ENCODE measurements at places on chromosomes 13 and 19. TPM values are rescaled to one million over a fixed set of nuclear protein-coding genes. Genes with fewer than 3 reads are reported as not detected.
A peak's percentile ranks its signal among the peaks of the same experiment; 100 is the strongest.

The PLIN5 gene
- not detected for total RNA-seq

The PSG2 gene
- not detected for total RNA-seq

The URAD gene
- total RNA-seq, result not detected

- no peak for DNase-seq
- no peak overlapping the region for H3K27ac ChIP-seq
- H3K36me3 ChIP-seq, result no peaks in the 10 kb centered on the region
Measured at GRCh38 chr13:93670866-93671265, 444.3 kb downstream of the GPC6 start.

- H3K27me3 ChIP-seq, result no peaks in the 10 kb centered on the region
- no peak overlapping the region for H3K27ac ChIP-seq
- no peak for DNase-seq
- H3K4me1 ChIP-seq, result peaks cover 2% of the 10 kb centered on the region
- H3K4me3 ChIP-seq, result no peak overlapping the region
- H3K36me3 ChIP-seq, result peaks cover 28% of the 10 kb centered on the region
Measured at GRCh38 chr13:21395953-21396352, 63.1 kb downstream of the ZDHHC20 start.

The APC2 gene
- 1.5 TPM for total RNA-seq

DNA sequence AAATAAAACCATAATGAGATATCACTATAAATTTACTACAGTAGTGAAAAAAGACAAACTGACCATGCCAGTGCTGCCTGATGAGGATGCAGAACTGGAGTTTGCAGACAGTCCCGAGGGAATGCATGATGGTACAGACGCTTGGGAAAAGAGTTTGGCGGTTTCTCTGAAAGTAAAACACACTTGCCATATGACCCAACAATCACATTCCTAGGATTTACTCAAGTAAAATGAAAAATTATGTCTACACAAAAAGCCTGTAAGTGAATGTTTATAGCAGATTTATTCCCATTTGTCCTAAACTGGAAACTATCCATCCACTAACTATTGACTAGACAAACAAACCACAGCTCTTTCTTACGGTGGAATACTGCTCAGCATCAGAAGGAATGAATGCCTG is 271.0 kb downstream of the DNAJC15 start:
- peaks cover 23% of the 10 kb centered on the region for H3K4me1 ChIP-seq
- peaks cover 6% of the 10 kb centered on the region for H3K36me3 ChIP-seq
- DNase-seq, result no peak
- no peak overlapping the region for H3K27ac ChIP-seq

The KLK12 gene
- not detected for total RNA-seq

GRCh38 chr13:30712536-30713532 is 22.5 kb upstream of the ALOX5AP start:
- H3K36me3 ChIP-seq, result no peaks in the 10 kb centered on the region
- H3K4me3 ChIP-seq, result no peak overlapping the region
- H3K27ac ChIP-seq, result no peak overlapping the region
- no peaks in the 10 kb centered on the region for H3K27me3 ChIP-seq
- DNase-seq, result no peak

The ATP12A gene
- not detected for total RNA-seq

DNA sequence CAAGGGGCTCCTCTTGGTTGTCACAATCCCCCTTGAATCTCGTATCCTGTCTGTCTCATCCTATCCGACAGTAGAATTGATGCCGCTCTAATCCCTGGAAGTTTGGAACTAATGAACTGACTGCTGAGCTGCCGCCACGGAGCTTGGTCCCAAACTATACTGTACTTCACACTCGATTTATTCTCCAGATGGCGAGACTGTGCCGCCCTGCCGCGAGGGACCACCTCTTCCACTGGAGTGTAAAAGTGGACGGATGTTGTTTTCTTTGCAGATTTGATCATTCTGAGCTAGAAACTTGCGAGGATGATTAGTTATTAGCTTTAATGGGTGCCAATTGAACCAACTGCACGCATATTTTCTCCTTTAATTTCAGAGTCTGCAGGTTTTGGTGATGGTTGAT is 117.2 kb downstream of the ZIC5 start:
- no peak for DNase-seq
- H3K27ac ChIP-seq, result no peak overlapping the region
- peaks cover 28% of the 10 kb centered on the region for H3K27me3 ChIP-seq
- no peaks in the 10 kb centered on the region for H3K36me3 ChIP-seq
- H3K4me3 ChIP-seq, result no peak overlapping the region

The LRG1 gene
- total RNA-seq, result not detected

GRCh38 chr19:7830823-7831222 is 805 bp downstream of the EVI5L start:
- peaks cover 30% of the 10 kb centered on the region for H3K4me1 ChIP-seq
- peaks cover 11% of the 10 kb centered on the region for H3K27me3 ChIP-seq
- peak overlapping the region; percentile 66 for H3K27ac ChIP-seq
- no peak for DNase-seq

DNA sequence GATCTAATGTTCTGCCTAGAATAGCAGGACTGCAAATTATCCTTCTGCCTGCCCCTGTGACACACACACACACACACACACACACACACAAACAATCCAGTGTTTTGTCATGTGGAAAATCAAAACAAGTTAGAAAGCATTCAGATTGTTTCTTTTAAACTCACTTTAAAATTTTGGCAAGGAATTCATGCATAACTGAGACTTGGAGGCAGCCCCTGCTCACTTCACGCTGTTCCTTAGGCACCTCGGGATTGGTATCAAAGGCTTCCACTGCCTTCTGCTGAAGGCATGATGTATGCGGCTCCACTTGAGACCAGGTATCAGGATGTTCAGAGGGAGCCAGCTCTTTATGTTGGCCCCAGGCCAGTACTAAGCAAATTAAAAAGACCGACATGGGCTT is 158.7 kb downstream of the OXGR1 start:
- H3K4me1 ChIP-seq, result no peaks in the 10 kb centered on the region
- H3K27me3 ChIP-seq, result peaks cover 2% of the 10 kb centered on the region
- H3K4me3 ChIP-seq, result no peak overlapping the region
- no peak for DNase-seq
- H3K27ac ChIP-seq, result no peak overlapping the region

DNA sequence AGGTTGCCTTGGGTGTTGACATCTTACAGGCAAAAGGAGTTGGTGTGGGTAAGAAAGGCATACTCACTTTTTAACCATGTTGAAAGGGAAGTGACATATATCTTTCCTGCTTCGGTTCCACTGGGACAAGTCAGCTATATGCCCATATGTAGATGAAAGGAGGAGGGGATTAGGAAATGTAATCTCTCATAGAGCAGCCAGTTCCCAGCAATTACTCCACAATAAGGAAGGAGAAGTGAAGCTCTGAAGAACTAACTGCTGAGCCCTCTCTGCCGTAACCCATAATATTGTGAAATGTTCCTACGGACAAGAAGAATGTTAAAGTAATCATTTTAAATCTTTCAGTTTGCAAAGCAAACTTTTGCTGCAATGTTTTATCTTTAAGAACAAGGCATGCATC is 82.2 kb downstream of the EDNRB start:
- no peak for DNase-seq
- no peaks in the 10 kb centered on the region for H3K27me3 ChIP-seq
- no peaks in the 10 kb centered on the region for H3K4me1 ChIP-seq
- H3K4me3 ChIP-seq, result no peak overlapping the region

The MBD3L3 gene
- total RNA-seq, result not detected

DNA sequence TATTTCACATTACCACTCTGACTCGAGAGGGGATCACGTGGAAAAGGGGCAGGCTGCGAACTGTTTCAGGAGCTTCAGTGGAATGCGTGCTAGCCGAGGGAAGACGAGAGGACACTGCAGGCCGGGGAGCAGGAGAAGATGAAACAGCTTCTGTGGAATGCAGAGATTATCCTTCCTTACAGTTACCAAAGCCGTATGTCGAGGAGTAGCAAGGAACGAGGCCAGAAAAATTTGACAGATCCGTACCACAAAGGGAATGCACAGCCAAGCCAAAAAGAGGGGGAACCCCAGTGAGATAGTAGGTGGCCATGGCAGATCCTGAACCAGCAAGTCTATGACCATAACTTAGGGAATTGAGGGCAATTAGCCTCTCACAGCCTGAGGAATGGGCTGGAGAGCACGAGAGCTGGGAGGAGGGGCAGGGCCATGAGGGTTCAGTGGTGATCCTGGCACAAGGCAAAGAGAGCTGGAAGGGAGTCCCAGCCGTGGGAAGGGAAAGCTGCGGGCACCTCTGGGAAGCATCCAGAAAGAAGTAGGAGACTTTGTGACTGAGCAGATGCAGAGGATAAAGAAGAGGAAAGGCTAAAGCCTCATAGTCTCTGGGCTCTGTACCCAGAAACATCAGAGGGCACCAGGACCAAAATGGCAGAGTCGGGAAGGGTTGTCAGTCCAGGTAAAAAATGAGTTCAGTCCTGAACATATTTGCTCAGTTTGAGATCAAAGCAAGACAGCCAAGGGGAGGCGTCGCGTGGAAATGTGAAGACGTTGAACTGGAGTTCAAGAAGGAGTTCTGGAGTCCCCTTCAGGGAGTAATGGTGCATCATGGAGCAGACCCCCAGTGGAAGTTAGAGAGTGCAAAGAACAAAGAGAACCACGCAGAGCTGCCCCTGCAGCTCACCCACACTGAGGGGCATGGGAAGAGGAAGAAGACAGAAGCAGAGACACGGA is 5.1 kb downstream of the COL4A1 start:
- peaks cover 47% of the 10 kb centered on the region for H3K36me3 ChIP-seq
- H3K4me1 ChIP-seq, result peaks cover 76% of the 10 kb centered on the region
- peak overlapping the region; percentile 94 for H3K27ac ChIP-seq
- peak; percentile 77 for DNase-seq

The PCDH20 gene
- total RNA-seq, result 0.70 TPM

The FFAR1 gene
- not detected for total RNA-seq

The MYPOP gene
- 10.4 TPM for total RNA-seq

The CNN1 gene
- total RNA-seq, result 9.9 TPM

DNA sequence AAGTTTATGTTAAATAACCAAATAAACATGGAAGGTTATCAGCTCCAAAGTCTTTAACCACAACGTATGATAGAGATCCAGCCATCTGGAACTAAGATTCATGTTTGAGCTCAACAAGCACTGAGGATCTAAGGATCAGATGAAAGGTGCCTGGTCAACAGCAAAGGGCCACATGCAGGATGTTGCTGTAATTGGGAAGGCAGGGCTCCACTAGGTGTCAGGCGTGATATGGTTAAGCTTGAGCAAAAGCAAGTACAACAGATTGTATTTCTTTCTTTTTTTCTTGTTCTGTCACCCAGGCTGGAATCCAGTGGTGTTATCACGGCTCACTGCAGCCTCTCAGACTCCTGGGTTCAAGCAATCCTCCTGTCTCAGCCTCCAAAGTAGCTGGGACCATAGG is 12.0 kb downstream of the EBPL start:
- H3K27ac ChIP-seq, result no peak overlapping the region
- DNase-seq, result no peak
- H3K4me3 ChIP-seq, result no peak overlapping the region

The ZNF540 gene
- total RNA-seq, result 1.9 TPM

- H3K27ac ChIP-seq, result no peak overlapping the region
- peaks cover 25% of the 10 kb centered on the region for H3K27me3 ChIP-seq
- H3K4me1 ChIP-seq, result peaks cover 20% of the 10 kb centered on the region
- no peak for DNase-seq
Measured at GRCh38 chr19:5342573-5343201, 2.1 kb upstream of the PTPRS start.

The CYP2A7 gene
- not detected for total RNA-seq

The C13orf46 gene
- 2.4 TPM for total RNA-seq

The ZNF829 gene
- total RNA-seq, result 3.2 TPM

DNA sequence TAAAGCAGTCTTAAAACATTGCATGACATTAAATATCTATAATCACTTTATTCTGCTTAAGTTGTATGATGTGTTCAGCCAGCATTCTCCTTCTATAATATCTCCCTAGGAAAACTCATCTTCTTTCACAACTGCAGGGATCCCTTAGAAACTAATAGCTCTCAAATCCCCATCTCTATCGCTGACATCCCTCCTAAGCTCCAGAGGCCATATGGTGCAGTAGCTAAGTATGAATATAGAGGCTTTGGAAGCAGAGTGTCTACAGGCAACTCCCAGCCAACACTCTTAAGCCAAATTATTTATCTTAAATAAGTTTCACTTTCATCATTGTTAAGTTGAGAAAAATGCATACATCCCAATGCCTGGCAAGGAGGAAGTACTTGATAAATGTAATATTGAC is 349.5 kb upstream of the MIR17HG start:
- no peak overlapping the region for H3K4me3 ChIP-seq
- no peaks in the 10 kb centered on the region for H3K27me3 ChIP-seq
- DNase-seq, result no peak
- H3K27ac ChIP-seq, result no peak overlapping the region
- H3K4me1 ChIP-seq, result no peaks in the 10 kb centered on the region
- no peaks in the 10 kb centered on the region for H3K36me3 ChIP-seq

DNA sequence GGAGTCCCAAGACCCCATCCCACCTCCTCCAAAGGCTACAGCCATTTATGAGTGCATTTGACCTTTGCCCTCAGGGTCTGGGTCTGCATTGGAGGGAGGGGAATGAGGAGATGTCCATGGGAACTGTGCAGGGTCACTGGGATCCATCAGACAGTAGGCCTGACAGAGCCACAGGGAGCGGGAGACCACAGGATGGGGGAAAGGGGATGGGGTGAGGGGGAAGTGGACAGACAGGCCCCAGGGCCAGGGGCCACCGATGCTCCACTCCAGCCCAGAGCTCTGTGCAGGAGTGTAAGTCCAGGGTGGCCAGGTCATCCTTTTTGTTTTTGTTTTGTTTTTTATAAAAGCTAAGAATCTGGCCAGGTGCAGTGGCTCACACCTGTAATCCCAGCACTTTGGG is 82.5 kb downstream of the CHST8 start:
- H3K27me3 ChIP-seq, result peaks cover 5% of the 10 kb centered on the region
- DNase-seq, result no peak
- no peaks in the 10 kb centered on the region for H3K4me1 ChIP-seq
- H3K4me3 ChIP-seq, result no peak overlapping the region

The LRRC8E gene
- 3.3 TPM for total RNA-seq

DNA sequence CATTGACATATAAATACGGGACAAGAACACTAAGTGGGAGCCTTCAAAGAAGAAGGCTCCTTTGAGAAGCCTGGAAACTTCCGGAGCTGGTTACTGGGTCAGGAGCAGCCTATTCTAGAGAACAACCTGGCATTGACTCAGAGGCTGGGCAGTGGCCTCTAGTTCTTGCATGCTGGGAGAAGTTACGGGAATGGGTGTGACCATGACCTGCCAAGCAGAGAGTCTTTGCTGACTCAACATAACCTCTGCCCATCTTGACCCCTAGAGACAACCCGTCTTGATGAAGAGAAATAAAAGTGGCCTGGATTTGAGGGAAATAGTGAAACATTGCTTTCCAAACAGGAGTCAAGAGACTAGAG is 21.0 kb downstream of the STARD13 start:
- no peak overlapping the region for H3K4me3 ChIP-seq
- no peak for DNase-seq
- H3K27ac ChIP-seq, result peak overlapping the region; percentile 66
- H3K36me3 ChIP-seq, result peaks cover 30% of the 10 kb centered on the region
- H3K27me3 ChIP-seq, result no peaks in the 10 kb centered on the region

- H3K36me3 ChIP-seq, result peaks cover 81% of the 10 kb centered on the region
- no peaks in the 10 kb centered on the region for H3K27me3 ChIP-seq
- H3K27ac ChIP-seq, result no peak overlapping the region
Measured at GRCh38 chr19:36821758-36822157, 16.4 kb downstream of the ZNF790 start.
